ENCODE measurements at places on chromosomes 16 and 17. TPM values are rescaled to one million over a fixed set of nuclear protein-coding genes. Genes with fewer than 3 reads are reported as not detected.

GRCh38 chr17:41697122-41697962 is 8.7 kb downstream of the EIF1 start:
- no peak overlapping the region for H3K27ac ChIP-seq
- no peak overlapping the region for H3K4me3 ChIP-seq
- H3K4me1 ChIP-seq = no peaks in the 10 kb centered on the region
- no peak for DNase-seq

GRCh38 chr17:570388-570787 is 144.3 kb downstream of the VPS53 start:
- H3K27ac ChIP-seq = no peak overlapping the region
- no peaks in the 10 kb centered on the region for H3K4me1 ChIP-seq
- H3K36me3 ChIP-seq = no peaks in the 10 kb centered on the region
- DNase-seq = no peak
- H3K4me3 ChIP-seq = no peak overlapping the region

GRCh38 chr17:43171586-43172487 is 823 bp downstream of the NBR1 start:
- H3K27me3 ChIP-seq = no peaks in the 10 kb centered on the region
- no peaks in the 10 kb centered on the region for H3K4me1 ChIP-seq
- peak overlapping the region; percentile 78 for H3K4me3 ChIP-seq
- no peak for DNase-seq
- no peaks in the 10 kb centered on the region for H3K36me3 ChIP-seq
- peak overlapping the region; percentile 96 for H3K27ac ChIP-seq

DNA sequence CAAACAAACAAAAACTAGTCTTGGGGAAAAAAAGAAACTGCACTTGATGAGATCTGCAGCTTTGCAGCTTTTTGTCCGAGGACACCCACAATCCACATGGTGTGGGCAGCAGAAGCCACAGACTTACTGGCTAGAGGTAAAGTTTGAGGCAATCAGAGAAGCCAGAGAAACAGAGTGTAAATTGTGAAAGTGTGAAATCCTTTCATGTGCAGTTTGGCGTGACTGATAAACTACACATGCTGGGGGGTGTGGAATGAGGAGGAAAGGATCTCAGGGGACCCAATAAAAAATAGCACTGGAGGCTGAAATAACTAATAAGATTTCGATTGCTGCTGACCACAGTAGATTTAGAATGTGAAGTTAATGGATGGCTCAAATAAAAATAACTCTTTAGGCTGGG is 42.4 kb upstream of the HOXB13 start:
- peaks cover 5% of the 10 kb centered on the region for H3K4me1 ChIP-seq
- no peak overlapping the region for H3K27ac ChIP-seq
- H3K4me3 ChIP-seq = no peak overlapping the region

- no peak for DNase-seq
- no peaks in the 10 kb centered on the region for H3K27me3 ChIP-seq
- peaks cover 14% of the 10 kb centered on the region for H3K36me3 ChIP-seq
- peak overlapping the region; percentile 91 for H3K27ac ChIP-seq
- peaks cover 59% of the 10 kb centered on the region for H3K4me1 ChIP-seq
- peak overlapping the region; percentile 57 for H3K4me3 ChIP-seq
Observed at GRCh38 chr17:45311401-45311759, 5.4 kb downstream of the MAP3K14 start.

DNA sequence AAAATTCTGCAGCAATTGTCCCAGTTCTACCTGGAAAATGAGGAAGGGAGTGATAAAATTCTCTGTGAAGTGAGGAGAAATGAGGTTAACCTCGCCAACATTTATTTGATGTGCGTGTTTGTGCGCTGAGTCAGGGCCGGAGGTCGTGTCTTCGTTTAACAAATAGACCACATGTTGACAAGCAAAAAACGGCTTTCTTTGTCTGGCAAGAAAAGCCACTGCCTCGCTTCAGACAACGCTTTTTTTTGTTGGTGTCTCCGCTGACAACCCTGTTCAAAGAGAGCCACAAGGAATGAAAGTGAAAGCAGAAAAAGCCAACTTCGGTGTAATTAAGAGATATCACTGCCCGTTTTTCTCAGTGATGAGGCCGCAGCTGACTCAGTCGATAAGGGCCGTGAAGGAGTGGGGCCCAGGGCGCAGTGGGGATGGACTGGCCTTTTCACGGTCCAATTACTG is 510.6 kb downstream of the CDH13 start:
- H3K27me3 ChIP-seq = no peaks in the 10 kb centered on the region
- no peaks in the 10 kb centered on the region for H3K36me3 ChIP-seq
- H3K4me3 ChIP-seq = no peak overlapping the region
- DNase-seq = no peak

DNA sequence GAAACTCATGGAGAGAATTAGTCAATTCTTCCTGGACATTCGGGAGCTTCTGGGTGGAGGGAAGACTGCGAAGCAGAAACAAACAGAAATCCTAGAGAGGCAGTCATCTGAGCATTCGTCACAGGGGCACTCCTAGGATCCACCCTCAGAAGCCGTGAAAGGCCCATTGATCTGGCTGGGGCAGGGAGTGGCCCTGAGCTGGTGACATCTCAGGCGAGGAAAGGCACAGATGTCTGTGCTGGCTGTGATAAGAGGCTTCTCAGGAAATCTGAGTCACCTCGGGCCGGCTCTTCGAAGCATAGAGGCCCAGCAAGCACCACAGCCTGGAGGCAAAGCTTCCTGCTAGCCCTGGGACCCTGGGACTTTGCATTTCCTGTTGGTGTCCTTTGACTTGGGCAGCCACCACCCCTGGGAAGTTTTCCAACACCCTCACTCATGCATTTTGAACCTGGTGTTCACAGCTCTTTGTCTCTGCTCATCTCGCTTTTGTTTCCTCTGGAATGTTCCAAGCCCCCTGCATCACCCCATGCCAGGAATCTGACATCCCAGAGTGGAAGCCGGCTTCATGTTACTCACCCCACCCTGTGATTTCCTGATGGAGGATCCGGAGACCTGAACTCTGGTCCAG is 23.3 kb upstream of the CDRT4 start:
- DNase-seq = no peak
- H3K27me3 ChIP-seq = no peaks in the 10 kb centered on the region
- H3K4me3 ChIP-seq = no peak overlapping the region
- H3K27ac ChIP-seq = no peak overlapping the region

DNA sequence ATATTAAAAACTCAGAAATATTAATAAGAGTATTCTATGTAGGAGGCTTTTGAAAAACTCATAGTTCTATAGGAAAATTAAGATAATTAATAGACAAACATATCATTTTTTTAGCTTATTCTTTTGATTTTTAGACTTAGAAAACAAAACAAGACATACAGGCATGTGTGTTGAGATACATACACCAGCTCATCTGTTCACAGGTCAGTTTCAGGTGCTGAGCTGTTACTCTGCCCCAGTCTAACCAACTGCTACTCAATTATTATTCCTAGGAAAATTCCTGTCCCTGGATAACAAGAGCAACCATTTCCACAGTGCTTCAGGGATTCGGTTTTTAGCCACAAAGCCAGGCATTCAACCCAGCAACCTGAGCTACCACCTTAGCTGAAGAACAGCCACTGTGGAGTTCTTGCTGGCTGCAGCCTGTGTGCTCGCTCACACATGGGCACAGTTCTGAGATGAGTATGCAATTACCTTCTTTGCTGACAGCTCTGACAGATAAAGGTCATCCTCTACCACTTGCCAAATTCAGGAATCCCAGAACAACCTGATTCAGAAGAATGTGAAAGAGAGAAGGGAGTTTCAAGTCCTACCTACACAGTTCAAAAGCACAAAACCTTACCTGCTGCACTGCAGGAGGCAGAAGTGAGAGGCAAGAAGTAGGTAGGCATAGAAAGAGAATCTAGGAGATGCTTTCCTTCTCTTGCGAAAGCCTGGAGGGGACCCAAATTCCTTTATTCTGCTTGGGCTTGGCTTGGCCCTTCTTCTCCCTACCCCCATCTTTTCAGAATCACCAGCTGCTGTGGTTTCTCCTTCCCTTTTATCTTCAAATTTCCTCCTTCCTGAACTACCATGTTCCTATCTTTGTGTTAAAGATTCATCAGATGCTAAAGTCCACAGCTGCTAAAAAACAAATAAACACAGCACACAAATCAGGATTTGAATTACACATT is 62.7 kb downstream of the TEX2 start:
- peaks cover 8% of the 10 kb centered on the region for H3K4me1 ChIP-seq
- no peaks in the 10 kb centered on the region for H3K27me3 ChIP-seq

DNA sequence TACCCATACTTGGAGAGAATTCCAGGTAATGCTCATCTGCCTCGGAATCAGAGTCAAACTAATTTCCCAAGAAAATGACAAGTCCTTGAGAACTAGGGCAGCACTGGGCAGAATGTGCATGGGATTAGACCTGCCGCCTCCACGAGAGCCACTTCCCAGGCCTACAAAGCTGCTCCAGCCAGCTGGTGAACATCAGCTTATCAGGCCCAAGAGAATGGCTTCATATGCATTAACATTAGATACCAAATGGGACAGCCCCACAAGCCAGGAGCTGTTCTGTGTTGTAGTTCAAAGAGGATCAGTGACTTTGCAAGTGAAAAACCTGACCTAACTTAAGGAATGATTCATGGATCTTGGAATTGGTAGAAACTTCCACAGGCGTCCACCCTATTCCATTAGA is 203.3 kb downstream of the CYLD start:
- no peak for DNase-seq
- no peak overlapping the region for H3K27ac ChIP-seq
- no peaks in the 10 kb centered on the region for H3K36me3 ChIP-seq
- H3K4me1 ChIP-seq = no peaks in the 10 kb centered on the region

- no peak overlapping the region for H3K4me3 ChIP-seq
- DNase-seq = no peak
- peaks cover 13% of the 10 kb centered on the region for H3K36me3 ChIP-seq
- H3K4me1 ChIP-seq = peaks cover 67% of the 10 kb centered on the region
Observed at GRCh38 chr16:56939801-56940200, 7.9 kb downstream of the HERPUD1 start.

DNA sequence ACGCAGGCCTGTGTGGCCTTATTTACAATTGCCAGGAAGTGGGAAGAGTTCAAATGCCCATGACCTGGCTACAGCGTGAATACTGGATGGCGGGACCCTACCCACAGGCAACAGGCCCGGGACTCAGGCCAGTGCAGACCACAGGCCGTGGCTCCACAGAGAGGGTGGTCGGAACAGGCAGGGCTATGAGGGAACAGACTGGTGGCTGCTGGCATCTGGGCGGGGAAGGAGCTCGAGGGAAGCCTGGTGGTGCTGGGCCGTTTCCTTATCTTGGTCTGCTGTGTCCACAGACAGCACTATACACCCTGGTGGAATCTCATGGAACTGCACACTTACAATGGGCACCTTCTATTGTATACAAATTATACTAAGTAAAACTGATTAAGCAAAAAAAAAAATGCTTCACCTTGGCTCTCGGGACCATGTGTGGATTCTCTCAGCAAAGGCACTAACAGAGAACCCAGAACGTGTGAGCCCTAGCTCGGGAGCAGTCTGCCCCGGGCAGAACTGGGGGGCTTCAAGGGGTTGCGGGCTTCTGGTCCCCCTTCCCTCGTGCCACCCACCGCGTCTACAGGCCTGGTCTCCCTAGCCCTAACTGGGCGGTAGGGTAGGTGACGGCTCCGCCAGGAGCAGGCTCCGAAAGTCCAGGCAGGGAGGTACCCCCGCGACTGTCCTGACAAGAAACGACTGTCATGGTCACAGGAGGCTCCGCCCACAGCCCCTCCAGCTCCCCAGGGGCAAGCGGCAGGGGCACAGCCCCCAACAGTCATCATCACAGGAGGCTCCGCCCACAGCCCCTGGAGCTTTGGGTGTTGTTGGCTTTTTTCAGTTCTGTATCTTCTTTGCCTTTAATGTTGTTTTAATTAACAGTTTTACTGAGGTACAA is 21.8 kb downstream of the CEP131 start:
- H3K4me1 ChIP-seq = no peaks in the 10 kb centered on the region
- no peak for DNase-seq
- peaks cover 6% of the 10 kb centered on the region for H3K36me3 ChIP-seq
- H3K27me3 ChIP-seq = no peaks in the 10 kb centered on the region
- H3K4me3 ChIP-seq = no peak overlapping the region

- no peak for DNase-seq
- H3K27me3 ChIP-seq = peaks cover 20% of the 10 kb centered on the region
- H3K4me3 ChIP-seq = no peak overlapping the region
- H3K4me1 ChIP-seq = no peaks in the 10 kb centered on the region
- H3K27ac ChIP-seq = no peak overlapping the region
- H3K36me3 ChIP-seq = no peaks in the 10 kb centered on the region
Observed at GRCh38 chr17:48715496-48716399, 6.6 kb downstream of the PRAC1 start.

DNA sequence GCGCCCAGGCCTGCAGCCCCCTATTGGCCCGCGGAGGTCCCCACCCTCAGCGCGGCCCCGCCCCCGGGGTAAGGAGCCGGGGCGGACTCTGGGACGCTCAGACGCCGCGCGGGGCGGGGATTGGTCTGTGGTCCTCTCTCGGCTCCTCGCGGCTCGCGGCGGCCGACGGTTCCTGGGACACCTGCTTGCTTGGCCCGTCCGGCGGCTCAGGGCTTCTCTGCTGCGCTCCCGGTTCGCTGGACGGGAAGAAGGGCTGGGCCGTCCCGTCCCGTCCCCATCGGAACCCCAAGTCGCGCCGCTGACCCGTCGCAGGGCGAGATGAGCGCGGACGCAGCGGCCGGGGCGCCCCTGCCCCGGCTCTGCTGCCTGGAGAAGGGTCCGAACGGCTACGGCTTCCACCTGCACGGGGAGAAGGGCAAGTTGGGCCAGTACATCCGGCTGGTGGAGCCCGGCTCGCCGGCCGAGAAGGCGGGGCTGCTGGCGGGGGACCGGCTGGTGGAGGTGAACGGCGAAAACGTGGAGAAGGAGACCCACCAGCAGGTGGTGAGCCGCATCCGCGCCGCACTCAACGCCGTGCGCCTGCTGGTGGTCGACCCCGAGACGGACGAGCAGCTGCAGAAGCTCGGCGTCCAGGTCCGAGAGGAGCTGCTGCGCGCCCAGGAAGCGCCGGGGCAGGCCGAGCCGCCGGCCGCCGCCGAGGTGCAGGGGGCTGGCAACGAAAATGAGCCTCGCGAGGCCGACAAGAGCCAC is at the start of gene NHERF1:
Gene NHERF1, plus strand, starts transcription at position 100 of the 750 bp plus-strand sequence. Its CDS starts 219 bp downstream, at position 319.
- no peaks in the 10 kb centered on the region for H3K36me3 ChIP-seq
- DNase-seq = peak; percentile 60
- H3K4me1 ChIP-seq = peaks cover 6% of the 10 kb centered on the region

DNA sequence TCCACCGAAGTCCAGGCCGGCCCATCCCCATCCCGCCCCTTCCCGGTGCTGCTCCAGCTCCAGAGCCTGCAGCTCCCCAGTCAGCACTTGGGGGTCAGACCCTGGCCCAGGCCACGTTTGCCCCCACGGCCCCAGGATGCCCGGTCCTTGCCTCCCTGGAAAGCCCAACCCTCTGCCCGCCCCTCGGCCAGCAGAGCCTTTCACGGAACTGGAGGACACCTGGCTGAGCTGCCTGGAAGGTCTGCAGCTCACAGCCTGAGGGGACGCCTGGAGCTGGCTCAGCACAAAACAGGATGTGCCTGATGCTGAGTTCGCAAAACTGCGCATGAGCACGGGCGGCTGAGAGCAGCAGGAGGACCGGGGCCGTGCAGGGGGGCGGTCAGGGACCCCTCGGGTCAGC is 29.7 kb upstream of the SSTR5 start:
- no peak overlapping the region for H3K27ac ChIP-seq
- no peak overlapping the region for H3K4me3 ChIP-seq
- no peaks in the 10 kb centered on the region for H3K4me1 ChIP-seq
- no peaks in the 10 kb centered on the region for H3K27me3 ChIP-seq
- no peak for DNase-seq

- H3K36me3 ChIP-seq = no peaks in the 10 kb centered on the region
- 0 out of 2 replicates have a peak, but pooled peaks cover 3% of the 10 kb centered on the region for H3K27me3 ChIP-seq
- no peak overlapping the region for H3K4me3 ChIP-seq
- peaks cover 5% of the 10 kb centered on the region for H3K4me1 ChIP-seq
Observed at GRCh38 chr17:7710301-7710700, 5.3 kb downstream of the EFNB3 start.

Gene PRRT2
- total RNA-seq = 0.35 TPM

Gene KCNJ18
- not detected for total RNA-seq

Gene C16orf92
- not detected for total RNA-seq

Gene BIRC5
- 73.8 TPM for total RNA-seq

Gene GLTPD2
- not detected for total RNA-seq

Gene MED1
- 40.2 TPM for total RNA-seq

Gene DPEP3
- total RNA-seq = not detected

Gene SLC5A10
- total RNA-seq = not detected

Gene CLEC19A
- total RNA-seq = not detected

Measured in GM12878 (cell line).